ENCODE measurements at places on chromosomes 4 and X.

DNA sequence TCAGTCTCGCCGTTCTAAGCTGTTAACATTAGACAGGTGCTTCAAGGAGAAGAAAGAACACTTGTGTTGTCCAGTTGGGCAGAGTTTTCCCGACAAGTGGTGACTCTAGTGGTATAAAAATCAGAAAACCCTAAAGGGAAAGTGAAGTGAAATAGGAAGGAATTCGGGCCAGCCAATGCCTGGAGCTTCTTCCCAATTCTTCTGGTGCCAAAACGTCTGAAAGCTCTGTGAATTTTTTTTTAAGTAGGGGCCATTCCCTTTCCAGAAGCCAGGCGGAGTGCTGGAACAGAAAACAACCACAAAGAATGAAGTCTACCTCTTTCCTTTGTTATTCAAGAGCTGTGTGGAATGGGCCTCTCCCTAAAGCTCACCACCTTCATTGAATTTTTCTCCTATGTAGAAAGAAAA lies 43.1 kb upstream of the PPARGC1A start:
- DNase-seq = peak; percentile 16

- no peak for DNase-seq
Measured at GRCh38 chrX:13360146-13360545, 40.3 kb upstream of the ATXN3L start.

GRCh38 chrX:70479247-70479921 lies 34.7 kb downstream of the DLG3 start:
- no peak for DNase-seq

DNA sequence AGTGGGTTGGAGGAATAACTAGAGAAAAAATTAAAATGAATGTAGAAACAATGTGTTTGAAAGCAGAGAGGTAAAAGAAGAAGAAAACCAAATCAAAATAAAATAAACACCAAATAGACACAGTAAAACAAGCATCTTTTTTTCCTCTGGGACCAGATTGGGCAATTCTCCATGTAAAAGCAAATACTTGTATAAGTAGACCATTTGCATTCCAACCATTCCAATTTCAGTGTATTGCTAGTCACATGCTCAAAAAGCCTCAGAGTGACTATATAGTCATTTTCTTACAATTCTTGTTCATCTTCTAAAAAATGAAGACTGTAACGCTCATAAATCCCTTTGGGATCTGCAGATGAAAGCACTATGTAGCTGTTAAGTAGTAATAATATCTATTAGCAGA lies 969.5 kb downstream of the PCDH18 start:
- DNase-seq = no peak

GRCh38 chrX:17824980-17825379 lies 36.1 kb downstream of the RAI2 start:
- no peak for DNase-seq

- no peak for DNase-seq
Measured at GRCh38 chr4:185799442-185799841, 12.6 kb downstream of the SORBS2 start.

DNA sequence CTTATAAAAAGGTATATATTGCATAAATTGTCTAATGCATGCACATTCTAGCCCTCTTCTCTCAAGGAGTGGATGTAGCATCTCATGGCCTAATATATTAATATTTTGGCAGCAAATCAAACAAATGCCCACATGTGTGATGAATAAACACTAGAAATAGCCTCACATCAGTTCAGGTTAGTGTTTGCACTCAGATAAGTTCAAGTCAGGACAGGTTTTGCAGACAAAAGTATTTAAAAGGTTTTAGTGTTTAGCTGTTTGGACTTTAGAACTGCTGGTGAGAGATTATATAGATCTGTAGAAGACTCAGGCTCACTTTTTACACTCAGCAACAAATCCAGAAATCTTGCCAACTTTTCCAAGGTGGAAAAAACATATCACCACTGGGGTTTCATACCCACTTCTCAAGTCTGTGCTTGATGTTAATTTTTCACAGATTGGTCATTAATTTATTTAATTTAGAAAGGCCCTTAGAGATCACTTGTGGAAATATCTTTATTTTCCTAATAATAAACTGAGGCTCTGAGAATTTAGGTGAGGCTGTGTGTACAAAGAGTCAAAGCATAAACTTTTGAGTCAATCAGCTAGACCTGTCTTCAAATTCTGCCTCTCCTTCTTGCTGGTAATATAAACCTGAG lies 362.6 kb downstream of the GASK1B start:
- no peak for DNase-seq

DNA sequence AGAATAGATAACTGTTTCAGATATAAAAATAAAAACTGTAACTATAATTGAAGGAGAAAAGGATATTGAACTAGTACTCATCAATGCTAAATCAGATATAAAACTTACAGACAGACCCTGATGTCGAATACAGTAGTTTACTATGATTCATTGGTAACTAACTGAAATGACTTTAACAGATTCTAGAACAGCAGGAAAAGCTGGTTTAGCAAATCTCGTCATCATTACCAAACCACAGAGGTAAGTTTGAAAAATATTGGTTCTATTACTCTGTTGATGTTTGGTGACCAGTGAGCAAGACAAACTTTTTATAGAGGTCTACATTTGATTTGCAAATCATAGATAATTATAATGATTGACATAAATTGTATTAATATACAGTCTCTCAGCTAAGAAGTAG lies 551.4 kb upstream of the ADGRL3 start:
- no peak for DNase-seq

DNA sequence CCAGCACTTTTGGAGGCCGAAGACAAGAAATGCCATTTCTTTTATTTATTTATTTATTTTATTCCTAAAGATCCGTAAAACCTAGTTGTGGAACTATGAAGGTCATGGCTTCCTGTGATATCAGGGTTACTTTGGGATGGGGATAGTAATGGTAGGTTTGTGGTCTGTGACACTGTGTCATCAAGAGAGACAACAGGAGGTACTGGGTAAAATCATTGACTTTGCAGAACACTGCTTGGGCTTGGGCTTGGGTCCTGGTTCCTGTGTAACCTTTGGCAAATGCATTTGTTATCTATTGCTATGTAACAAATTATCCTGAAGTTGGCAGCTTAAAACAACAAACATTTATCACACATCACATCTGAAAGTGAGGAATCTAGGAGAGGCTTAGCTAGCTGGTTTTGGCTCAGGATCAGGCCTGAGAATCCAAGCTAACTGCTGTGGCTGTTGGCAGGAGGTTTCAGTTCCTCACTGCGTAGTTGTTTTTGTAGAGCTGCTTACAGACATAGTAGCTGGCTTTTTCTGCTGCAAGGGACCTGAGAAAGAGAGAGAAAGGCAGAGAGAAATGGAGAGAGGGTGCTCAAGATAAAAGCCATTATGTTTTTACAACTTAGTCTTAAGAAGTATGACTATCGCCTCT lies 576.4 kb upstream of the SLIT2 start:
- DNase-seq = no peak

- no peak for DNase-seq
Measured at GRCh38 chr4:4480685-4481398, 61.0 kb downstream of the STX18 start.

DNA sequence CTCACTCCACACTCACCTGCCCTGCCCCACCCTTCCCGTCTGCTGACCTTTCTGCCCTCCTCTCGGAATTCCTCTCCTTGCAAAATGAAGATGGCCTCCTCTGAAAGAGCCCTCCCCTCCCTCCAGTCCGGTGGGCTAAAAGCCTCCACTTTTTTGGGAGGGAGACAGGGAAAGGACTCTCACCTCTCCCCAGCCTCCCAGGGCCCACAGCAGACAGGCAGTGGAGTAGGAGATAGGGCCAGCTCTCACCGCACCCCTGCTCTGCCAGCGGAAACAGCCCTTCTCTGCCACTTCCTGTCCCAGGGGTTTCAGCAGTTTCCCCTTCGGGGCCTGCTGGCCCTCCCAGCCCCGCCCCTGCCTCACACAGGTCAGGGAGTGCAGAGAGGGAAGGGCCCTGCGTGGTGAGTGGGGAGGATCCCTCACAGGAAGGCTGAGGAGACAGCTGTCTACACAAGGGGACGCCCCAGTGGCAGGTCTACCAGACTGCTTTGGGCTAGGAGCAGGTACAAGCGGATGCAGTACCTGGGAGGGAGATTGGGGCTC lies 18.2 kb downstream of the ELF4 start:
- DNase-seq = no peak

DNA sequence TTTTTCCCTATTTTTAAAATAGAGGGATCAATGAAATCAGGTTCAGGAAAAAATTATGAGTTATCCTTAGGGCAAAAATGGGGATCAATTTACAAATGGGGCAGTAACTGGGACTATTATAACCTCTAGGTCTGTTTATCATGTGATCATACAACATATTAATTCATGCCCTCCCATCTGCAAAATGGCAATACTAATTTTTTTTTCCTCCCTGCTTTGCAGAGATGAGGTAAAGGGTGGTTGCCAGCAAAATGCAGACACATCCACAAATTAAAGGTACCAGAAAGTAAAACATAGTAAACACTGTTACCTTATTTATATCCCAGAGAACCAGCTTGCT lies 467 bp downstream of the HSD17B11 start:
- no peak for DNase-seq

DNA sequence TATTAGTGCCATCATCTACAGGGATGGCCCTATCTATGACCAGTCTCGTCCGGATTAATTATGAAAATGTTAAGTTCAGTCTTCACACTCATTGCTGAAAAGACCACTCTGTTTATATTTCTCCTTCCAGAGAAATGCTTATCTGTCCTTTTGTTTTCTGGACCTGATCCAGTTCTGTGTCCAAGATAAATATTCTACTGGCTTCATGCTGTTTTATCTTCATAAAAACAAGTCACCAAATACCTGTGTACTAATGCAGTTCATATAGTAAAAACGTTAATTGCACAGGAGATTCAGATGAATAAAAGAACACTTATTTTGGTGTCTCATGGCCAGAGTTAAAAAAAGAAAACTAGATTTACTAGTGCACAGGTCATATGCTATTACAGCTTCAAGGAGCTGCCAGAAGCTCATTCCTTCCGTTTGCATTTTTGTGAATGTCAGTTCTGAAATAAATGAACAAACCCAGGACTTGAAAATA lies 17.3 kb downstream of the FNIP2 start:
- DNase-seq = peak; percentile 55

DNA sequence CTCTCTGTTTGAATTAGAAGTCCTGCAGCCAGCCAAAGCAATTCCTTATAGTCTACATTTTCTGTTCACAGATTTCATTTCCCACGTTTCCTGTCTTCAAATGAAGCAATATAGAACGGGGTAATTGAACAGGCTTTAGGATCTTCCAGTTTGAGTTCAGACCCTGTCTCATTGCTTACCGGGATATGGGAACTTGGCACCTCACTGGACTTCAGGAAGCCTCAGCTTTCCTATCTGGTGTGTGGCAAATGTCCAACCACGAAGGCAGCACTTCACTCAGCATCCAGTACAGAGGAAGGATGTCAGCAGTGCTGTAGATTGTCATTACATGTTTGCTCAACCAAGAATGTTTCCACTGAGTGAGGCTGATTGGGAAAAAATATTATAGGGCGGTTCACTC lies 271.1 kb upstream of the ZFP42 start:
- DNase-seq = no peak

GRCh38 chrX:1717373-1717772 lies 102.5 kb downstream of the ASMT start:
- DNase-seq = no peak

DNA sequence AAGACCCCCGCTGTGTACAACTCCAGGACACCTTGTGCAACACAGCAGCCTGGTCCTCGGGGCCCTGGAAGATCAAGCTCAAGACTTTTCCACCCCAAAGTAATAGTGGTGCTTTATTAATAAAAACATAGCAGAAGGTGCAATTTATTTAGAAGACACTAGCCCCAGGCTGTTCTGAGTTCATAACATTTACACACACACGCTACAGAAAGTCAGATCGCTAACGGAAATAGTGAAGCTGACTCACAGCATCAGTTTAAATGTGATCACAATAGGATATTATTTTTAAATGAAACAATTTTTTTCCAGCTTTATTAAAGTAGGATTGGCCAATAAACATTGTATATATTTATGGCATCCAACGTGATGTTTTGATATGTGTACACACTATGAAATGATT lies 141.0 kb downstream of the STK32B start:
- DNase-seq = no peak

DNA sequence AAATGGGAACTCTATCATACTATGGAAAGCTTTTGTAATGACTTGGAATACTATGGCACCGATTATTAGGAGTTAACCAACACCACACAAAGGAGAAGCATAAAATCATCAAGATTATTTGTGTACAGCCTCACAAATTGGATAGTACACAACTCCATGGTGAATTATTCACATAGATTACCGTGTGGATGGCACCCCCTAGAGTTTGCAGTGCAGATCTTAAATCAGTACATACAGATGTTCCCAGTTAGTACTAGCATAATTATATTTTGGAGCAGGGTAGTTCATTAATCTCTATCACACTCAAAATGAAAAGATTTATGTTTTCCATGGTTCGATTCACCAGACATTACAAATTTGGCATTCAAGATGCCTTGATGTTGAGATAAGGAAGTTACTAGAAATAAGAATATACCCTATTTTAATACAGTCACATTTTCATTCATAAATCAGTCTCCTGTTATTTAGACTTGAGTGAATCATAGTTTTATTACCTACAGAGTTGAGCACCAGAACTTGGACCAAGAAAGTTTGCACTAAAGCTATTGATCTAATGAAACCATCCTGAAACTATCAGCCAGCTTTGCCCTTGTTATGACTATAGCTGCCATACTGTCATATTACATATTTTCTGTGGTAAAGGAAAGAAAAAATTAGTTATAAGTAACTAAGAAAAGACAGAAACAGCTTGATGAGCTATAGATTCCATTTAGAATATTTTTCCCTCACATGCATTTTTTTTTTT lies 531.8 kb downstream of the GLUD2 start:
- no peak for DNase-seq

DNA sequence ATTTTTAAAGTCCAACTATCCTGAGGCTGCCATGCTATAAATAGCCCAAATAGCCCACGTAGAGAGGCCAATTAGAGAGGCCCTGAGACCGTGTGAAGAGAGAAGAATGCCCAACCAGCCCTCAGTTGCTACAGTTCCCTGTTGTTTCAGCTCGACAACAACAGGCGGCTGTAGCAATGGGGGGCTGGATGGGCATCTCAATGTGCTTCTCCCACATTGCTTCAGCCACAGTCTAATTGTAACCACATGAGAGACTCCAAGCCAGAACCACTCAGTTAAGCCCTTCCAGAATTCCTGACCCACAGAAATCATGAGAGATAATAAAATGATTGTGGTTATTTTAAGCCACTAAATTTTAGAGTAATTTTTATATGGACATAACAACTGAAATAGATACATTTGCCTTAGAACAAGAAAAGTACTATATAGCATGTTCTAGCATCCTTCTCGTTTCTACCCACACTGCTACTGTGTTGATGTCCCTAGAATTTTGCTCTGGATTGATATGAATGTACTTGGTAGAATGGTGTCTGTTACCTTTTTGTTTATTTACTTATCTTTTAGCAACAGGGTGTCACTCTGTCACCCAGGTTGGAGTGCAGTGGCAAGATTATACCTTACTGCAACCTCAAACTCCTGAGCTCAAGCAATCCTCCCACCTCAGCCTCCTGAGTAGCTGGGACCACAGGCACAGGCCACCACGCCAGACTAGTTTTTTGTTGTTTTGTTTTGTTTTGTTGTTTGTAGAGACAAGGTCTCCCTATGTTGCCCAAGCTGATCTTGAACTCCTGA lies 436.4 kb downstream of the BCOR start:
- no peak for DNase-seq
